ENCODE measurements at places on chromosomes 2 and 18.

- no peak for DNase-seq
Observed at GRCh38 chr2:202780514-202781021, 91.0 kb downstream of the ICA1L start.

DNA sequence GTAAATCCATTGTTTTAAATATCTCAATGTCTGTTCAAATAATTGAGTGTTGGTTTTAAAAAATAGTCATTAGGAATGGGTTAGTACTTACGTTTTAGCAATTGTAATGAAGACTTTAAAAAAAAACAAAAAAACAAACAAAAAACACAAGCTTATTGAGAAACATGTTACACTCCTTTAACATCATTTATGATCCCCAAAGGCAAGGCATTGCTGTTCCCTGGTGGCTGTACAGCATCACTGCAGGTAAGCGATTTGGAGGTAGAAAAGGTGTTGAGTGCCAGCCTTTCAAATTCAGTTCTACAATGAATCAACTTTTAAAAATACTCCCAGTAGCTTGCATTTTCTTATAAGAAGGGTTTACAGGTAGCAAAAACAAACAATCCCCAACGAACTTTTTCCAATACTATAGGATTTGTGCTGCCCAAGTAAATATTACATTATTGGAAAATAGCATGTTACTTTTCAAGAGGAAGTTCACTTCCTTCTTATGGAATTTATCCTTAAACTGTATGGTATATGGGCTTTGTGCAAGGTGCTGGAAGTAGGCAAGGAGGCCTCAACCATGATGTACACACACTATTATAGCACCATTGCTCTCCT is 27.5 kb downstream of the CNRIP1 start:
- peak; percentile 26 for DNase-seq

GRCh38 chr18:63850020-63850419 is 37.5 kb upstream of the SERPINB2 start:
- peak; percentile 44 for DNase-seq

GRCh38 chr2:18924386-18924785 is 335.0 kb upstream of the NT5C1B start:
- DNase-seq, result no peak

- DNase-seq, result no peak
Observed at GRCh38 chr2:127084611-127085316, 22.2 kb downstream of the BIN1 start.

GRCh38 chr18:44805643-44806042 is 125.0 kb downstream of the SETBP1 start:
- no peak for DNase-seq

GRCh38 chr2:18795906-18796305 is 206.5 kb upstream of the NT5C1B start:
- DNase-seq, result peak; percentile 18

DNA sequence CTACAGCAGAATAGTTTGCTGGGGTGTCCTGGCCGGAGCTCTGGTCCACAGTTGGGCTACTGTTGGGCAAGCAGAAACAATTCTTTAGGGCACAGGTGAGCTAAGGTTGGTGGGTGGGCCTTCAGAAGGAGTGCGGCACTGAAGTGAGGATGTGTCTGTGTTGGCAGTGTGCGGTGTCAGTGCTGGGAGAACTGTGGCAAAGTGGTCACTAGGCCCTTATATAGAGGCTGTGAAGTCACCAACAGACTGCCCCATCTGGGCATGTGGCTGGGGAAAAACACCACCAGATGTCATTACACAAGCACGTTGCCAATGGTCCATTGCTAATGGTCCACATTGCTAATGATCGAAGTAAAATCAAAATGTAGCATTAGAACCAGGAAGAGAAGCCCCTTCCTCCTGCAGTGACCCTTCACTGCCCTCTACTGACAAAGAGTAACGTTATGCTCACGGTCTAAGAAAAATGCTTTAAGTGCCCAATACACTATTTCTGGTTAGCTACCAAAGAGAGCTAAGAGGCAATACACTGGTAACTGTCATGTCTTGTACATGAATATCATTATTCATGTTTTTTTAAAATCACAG is 21.3 kb downstream of the SCN1A start:
- no peak for DNase-seq

DNA sequence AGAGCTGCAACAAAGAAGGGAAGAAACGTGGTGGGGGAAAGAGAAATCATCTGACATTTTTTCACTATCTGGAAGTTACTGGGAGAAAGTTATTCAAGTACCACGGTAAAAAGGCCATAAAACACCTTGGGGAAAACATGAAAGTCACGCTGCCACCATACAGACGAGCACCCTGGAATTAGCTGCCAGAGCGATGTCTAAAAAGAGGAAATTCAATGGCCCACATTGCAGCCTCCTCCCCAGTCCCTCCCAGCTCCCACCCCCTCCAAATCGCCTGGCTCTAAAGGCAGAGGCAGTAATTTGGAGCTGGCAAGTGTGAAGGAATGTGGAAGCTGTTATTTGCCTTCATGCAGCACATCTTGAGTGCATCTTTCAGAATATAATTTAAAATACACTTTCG is 192.0 kb downstream of the ALK start:
- DNase-seq, result no peak

GRCh38 chr2:152353364-152353763 is 18.4 kb downstream of the FMNL2 start:
- no peak for DNase-seq

- DNase-seq, result no peak
Observed at GRCh38 chr2:204023088-204023487, 86.5 kb downstream of the ICOS start.

GRCh38 chr2:120550282-120550681 is 185.4 kb upstream of the GLI2 start:
- no peak for DNase-seq

- peak; percentile 36 for DNase-seq
Observed at GRCh38 chr2:69210385-69210784, 176.6 kb downstream of the GFPT1 start.

DNA sequence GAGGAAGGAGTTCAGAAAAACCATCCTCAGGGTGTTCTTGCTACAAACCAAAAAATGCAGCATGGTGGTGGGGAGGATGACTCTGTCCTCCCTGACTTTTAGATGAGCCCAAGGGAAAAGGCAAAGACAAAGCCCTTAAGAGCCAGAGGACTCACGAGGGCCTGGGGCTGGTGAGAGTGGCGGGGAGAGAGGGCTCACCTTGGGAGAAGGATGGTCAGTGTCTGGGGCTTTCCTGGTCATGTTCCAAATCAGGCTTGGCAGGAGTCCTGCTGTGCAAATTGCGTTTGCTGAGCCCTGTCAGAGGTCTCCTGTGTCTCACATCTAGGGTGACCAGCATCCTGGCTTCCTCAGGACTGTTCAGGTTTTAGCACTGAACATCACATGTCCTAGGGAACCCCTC is 4.7 kb downstream of the UGT1A1 start:
- no peak for DNase-seq

- no peak for DNase-seq
Observed at GRCh38 chr2:137644731-137645130, 319.5 kb upstream of the HNMT start.

GRCh38 chr2:129024796-129025195 is 706.1 kb upstream of the HS6ST1 start:
- no peak for DNase-seq

- DNase-seq, result no peak
Observed at GRCh38 chr2:45729753-45730512, 78.5 kb downstream of the PRKCE start.

DNA sequence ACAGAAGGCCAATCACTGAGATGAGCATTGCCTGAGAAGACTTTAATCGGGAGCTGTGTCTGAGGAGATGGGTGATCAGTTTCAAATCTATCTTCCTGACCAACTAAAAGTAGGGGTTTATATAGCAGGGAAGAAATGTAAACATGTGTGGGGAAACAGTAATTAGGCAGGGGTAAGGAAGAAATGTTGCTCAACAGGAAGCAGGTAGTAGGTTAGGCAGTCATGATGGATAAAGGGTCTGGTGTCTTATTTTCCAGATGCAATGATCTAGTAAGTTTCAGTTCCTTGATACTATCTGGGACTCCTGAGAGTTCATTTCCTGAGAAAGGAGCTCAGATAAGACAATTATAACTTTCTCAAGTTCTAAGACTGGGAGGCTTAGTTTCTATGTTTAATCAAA is 33.8 kb upstream of the DNAJC10 start:
- no peak for DNase-seq

DNA sequence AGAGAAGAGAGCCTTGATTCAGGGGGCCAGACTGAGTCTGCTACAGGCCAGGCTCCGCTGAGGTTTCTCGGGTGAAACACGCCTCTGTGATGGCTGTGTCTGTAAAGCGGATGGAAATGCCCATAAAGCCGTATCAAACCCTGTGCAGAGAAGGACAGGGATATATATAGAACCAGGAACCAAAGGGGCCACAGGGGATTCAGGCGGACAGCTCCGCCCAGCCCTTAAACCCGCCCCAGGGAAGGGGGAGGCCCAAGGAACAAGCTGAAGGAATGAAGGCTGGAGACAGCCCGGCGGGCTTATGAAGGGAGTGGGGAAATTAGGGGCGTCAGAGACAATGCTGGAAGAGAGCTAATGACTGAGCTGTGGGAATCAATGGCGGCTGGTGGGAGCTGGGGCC is 42.1 kb downstream of the NHEJ1 start:
- peak; percentile 10 for DNase-seq

GRCh38 chr2:173216668-173217067 is 138.0 kb upstream of the CDCA7 start:
- no peak for DNase-seq

- DNase-seq, result peak; percentile 94
Observed at GRCh38 chr18:79496978-79497637, 101.4 kb downstream of the NFATC1 start.

DNA sequence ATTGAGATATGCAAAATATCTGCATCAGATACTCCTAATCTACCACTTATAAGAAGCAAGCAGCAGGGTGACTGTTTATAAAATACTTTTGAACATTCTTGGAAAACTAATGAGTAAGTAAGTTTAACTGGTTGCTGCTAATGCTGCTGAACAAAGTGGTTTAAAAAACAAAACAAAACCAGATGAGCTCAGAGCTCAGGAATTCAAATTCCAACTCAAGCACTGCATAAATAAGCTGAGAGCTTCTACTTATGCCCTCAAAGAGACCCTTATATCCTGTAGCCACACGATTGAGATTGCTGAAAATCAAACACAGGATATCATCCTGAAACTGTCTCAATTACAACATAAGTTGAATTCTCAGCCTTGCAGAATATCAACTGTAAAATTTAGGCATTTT is 62.3 kb upstream of the NYAP2 start:
- peak; percentile 81 for DNase-seq

- no peak for DNase-seq
Observed at GRCh38 chr2:60818272-60818671, 62.2 kb downstream of the PAPOLG start.

DNA sequence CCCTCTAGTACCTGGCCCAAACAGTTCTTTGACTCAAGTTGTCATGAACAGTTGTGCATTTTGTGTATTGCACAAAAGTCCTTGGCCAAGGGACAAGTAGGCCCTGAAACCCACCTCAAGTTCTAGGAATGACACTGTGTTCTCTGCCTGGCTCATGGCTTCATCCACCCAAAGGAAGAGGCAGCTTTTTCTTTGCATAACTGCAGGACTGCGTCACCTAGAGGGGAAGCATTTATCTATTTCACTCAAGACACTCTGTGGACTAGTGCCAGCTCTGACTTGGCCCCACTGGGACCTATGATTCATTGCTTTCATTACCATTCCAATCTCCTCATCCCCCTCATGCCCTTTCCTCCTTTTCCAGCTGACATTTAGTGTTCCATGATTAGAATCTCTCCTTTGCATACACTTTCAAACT is 119.3 kb upstream of the SIX2 start:
- DNase-seq, result peak; percentile 98

- DNase-seq, result no peak
Observed at GRCh38 chr2:59761966-59762365, 791.5 kb downstream of the BCL11A start.

DNA sequence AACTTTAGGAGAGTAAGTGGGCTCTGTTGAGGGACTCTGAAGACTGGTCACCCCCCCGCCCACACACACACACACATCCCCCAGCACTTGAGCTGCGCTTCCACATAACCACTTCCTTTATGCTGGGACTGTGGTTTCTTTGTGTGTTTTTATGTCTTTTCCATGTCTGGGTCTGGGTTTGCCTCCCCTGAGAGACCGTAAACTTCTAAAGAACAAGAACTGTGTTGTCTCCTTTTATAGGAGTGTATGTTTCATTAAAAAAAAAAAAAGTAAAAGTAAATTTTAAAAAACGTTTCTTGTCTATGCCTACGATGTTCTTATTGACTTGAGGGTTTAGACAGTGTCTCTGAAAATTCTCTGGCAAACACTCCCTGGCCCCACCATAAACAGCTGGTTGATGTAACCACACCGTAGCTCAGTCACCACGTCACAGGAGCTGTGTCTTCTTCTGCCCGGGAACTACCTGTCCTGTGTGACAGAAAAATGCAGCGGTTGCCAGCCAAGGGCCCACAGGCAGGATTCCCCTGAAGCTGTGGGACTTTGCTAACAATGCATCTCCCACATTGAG is 68.0 kb downstream of the KLHL29 start:
- peak; percentile 52 for DNase-seq

GRCh38 chr18:54926593-54927325 is 32.5 kb downstream of the CCDC68 start:
- DNase-seq, result peak; percentile 15

DNA sequence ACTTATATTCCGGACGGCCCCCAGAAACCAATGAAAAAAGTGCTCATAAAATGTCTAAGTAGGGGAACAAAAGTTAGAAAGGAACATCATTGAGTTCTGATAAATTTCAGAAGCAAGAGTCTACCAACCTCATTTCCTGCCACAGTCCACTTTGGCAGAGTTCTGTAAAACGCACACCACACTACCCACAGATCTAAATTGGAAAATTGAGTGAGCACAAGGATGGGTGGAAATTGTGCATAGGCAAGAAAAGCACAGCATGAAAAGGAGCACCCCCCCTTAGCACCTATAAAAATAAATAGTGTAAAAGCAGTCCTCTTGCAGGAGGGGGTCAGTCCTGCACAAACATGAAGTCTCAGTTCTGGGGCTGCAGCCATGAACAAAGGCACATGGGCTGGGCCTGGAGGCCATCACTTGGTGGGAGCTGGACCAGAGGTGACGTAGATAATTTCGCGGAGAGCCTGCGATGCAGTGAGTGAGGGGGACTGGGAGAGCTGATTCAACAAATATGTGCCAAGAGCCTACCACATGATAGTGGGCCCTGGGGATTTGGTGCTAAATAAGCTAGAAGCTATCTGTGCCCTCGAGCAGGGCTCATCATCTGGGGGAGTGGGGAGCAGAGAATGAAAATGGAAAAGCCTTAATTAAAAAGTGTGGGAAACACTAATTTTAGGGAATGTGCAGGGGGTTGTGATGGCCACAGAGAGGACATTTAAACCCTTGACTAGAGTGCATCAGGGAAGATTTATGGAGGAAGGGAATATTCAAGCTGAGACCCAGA is 48.9 kb upstream of the SPP2 start:
- no peak for DNase-seq

GRCh38 chr2:157480182-157480961 is 36.5 kb upstream of the CYTIP start:
- DNase-seq, result no peak

DNA sequence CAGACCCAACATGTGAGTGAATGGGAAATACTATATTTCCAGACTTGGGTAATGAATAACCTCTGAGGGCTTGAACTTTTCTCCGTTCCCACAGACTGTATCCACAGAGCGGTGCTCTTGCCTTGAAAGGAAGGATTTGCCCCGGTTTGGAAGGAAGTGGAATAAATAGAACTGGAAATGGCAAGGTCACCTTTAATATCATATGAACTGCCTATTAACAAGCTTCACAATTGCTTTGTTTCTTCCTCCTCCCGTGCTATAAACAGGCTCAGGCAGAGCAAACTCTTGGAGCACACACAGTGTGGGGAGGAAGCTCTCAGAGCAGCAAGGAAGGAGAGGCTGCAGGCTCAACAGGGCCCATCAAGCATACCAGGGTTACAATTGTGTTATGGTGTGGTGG is 28.5 kb upstream of the DARS1 start:
- no peak for DNase-seq

Measured in fibroblast of skin of scalp (primary cell).